Activated T-cell treated with anti-CD3 and anti-CD28 coated beads, Interleukin-2, amount 50 U/mL, for 4 hours (primary cell): ENCODE measurements at places on chromosomes 5 and 9.

DNA sequence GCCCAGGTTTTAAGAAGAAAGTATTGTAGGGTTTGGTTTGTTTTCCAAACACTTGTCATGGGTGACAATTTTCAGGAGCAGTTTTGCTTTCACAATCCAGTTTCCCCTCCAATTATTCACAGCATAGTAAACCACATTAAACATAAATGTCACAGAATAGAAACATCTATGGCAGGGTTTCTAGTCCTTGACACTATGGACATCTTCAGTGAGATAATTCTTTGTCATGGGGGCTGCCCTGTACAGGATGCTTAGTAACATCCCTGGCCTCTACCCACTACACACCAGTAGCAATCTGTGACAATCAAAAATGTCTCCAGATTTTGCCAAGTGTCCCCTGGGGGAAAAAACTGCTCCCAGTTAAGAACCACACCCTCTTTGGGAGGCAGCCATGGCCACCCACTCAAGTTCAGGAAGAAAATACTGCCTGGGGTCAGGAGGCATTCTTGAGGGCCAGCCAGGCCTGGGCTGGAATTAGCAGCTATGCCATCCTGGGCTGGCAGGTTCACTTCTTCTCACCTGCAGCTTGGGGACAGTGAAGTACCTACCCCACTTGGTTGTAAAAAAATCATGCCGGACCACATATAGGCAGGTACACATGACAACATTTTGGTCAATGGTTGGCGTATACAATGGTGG, 116.3 kb downstream of the HSD17B3 start:
- no peak for DNase-seq

DNA sequence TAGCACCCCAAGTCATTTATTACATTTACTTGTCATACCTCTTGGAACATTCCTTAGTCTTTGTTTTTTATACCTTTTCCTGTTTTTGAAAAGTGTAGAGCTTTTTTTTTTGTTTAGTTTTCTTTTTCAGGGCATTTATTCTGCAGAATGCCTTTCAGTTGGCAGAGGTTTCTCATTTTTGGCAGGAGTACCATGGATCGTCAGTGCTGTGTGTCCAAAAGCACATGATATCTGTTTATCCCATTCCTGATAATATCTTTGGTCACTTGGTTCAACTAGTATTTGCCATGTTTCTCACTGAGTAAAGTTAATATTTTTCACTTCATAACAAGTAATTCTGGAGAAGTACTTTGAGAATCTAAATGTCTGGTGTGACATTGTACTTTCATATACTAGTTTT, 10.7 kb downstream of the OGN start:
- DNase-seq, result no peak

GRCh38 chr5:150402901-150403342, 9.8 kb downstream of the CD74 start:
- DNase-seq, result no peak

- no peak for DNase-seq
Measured at GRCh38 chr9:3415906-3416305, 109.9 kb downstream of the RFX3 start.

- DNase-seq, result no peak
Measured at GRCh38 chr9:29203244-29203930, 1630.1 kb upstream of the C9orf72 start.

DNA sequence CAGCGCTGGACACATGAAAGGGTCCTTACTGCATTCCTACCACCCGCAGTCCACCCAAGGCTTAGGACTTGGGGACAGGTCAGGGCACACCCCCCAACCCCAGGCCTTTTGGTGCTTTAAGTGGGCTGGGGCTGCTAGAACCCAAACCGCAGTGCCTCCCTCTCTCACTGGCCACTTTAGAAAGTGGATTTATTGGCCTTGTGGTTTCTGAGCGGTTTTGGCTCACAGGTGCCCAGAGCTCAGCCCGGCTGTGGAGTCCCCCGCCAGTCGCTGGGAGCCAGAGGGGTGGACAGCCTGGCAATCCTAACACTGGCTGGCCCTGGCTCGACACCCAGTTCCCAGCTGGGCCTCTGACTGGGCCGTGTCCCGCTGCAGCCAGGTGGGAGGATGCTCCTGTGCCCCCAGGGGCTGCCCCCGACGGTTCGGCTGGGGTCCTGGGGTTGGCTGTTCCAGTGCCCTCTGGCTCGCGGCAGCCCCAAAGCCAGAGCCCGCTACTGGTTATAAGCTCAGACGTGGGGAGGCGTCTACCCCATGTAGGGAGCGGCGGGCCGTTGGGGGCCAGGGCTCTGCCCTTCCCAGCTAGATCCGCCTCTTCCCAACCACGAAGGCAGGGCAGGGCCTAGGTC, 65.2 kb upstream of the RNU6ATAC start:
- DNase-seq, result no peak

DNA sequence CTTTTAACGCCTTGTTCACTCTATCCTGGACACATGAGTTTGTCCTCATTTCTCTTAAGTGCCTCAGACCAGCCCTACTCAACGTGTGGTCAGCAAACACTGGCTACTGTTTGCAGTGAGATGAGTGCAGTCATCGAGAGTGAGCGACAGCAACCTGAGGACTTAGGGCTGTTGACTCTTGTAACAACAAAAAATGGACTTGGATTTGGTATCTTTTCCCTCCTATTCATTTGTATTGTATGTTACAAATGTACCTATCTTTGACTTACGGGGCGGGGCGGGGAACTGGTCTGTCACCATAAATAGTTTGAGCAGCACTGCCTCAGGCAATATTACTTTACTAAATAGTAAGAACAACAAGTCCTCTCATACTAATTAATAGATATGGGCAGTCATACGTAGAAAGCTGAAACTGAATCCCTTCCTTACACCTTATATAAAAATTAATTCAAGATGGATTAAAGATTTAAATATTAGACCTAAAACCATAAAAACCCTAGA, 84.1 kb downstream of the TLE1 start:
- DNase-seq, result no peak
